Hypothalamus (tissue), 51 donors: ENCODE measurements at places on chromosomes 7 and 10.

- no peak for DNase-seq
These were observed 101.9 kb upstream of the LAMB4 start for GRCh38 chr7:108232076-108232475.

DNA sequence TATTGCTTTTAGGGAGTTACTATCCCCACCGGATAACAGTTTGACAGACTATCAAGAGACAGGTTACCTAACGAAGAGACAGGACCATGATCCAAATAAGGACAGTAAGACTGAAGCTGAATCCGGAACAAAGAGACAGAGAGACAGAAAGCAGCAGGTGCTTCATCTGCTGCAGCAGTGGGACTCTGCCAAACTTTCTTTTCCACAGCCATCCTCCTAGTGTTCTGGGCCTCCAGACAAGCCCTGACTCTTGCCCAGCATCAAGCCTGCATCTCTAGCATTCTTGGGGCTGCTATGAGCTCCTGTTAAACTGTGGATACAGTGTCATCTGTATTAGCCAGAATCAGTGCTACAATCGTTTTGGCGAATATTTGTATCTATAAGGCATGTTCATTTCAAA, 761.7 kb downstream of the GRID1 start:
- no peak for DNase-seq

GRCh38 chr10:110394296-110394695, 89.6 kb upstream of the SMNDC1 start:
- no peak for DNase-seq

GRCh38 chr7:148484486-148484885, 106.1 kb upstream of the C7orf33 start:
- no peak for DNase-seq

DNA sequence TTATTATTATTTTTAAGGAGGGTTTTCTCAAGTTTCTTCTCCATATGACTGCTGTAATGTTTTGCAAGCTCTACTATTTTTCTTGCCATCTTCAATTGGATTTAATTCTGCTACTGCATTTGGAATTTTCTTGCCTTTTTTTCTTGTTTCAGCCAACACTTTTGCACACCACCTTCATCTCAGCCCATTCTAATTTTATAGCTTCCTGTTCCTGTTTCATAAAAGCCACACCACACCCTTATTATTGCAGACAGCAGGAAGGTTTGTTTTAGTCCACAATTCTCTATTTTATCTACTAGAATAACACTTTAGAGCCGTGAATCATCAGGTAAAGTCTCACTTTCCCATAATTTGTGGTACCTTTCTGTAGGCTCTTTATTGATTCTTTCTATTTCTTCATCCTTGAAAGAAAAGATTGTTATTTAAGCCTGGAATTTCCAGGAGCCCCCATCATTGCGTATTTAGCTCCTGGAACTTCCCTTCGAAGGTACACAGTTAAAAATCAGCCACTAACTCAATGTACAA, 209.3 kb upstream of the TBX20 start:
- no peak for DNase-seq

- DNase-seq, result no peak
These were observed 73.1 kb downstream of the BMPR1A start for GRCh38 chr10:86829472-86829871.

DNA sequence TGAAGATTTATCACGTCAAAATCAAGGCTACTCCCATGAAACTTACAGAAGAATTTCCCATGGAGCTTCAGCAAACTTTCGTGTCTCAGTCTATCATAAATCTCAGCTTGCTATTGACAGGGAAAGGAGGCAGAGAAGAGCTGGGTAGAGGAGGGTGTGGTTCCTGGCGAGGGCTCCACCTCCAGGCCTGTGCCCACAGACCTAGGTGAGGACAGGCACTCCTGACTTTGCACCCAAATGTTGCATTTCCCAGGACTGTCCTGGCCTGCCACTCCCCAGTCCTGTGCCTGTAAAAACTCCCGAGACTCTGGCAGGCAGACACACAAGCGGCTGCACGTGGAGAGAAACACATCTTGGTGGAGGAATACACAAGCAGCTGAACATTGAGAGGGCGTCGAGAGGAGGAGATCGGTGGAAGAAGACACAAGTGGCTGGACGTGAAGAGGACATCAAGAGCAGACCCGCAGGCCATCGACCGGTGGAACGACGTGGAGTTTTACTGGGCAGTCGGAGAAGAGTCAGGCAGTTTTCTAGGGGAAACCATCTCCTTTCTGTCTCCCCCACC, 145.1 kb downstream of the CTNNA3 start:
- DNase-seq, result no peak

DNA sequence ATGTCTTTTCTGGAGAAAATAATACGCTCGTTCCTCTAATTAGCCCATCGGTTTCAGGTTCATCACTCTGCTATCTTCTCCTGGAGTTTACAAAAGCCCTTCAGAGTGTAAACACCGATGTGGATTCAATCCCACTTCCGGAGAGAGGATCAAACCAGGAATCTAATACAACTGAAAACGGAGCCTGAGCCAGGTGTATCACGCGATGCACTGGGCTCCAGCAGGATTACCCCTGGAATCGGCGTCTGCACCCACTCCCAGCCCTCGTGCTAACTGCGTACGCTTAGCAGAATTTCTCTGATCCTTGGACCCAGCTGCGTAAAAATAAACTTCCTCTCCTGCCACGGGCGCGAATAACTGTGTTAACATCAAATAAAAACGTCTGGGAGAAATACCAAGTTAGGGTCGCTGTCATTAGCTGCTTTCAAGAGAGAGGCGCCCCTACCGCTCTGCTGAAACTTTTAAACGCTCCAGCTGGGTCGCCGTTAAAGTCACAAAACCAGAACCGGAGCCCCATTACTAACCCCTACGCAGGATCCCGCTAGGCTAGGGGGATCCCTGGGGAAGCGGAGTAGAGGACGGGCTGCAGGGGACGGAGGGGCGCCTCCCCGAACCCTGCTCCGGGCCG, 502 bp downstream of the ZNF3 start:
- no peak for DNase-seq

DNA sequence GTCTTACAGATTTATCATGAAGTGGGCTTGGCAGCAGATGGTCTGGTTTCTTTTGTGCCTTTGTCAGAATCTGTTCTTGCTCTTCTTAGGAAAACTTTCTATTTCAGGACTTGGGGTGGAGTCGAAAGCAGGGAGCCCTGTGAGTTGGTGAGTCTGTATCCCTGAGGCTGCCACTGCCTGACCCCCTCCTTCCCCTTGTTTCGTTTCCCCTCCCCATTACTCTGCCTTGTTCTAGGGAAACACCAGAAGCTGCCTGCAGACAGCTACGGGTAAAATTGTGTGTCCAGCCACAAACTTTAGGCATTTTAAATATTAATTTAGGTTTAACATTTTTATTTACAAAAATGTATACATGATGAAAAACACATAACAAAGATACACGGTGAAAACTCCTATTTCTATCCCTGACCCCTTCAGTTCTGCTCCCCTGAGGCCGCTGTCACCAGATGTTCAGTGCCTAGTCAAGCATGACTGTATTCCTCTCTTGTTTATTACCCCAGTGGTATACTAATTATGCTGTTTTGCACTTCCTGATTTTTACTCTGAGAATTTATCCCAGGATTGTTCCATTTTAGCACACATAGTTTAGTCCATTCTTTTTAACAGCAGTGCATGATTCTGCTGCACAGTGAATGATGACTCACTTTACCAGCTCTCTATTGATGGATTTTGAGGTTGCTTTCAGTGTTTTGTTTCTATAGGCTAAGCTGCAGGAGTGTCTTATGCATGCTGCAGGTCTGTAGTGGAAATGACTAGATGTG, 9.1 kb downstream of the TSPAN14 start:
- no peak for DNase-seq

GRCh38 chr7:15446280-15446679, 115.5 kb downstream of the AGMO start:
- DNase-seq, result no peak

GRCh38 chr10:102629661-102630614, 14.3 kb upstream of the TRIM8 start:
- DNase-seq, result no peak

DNA sequence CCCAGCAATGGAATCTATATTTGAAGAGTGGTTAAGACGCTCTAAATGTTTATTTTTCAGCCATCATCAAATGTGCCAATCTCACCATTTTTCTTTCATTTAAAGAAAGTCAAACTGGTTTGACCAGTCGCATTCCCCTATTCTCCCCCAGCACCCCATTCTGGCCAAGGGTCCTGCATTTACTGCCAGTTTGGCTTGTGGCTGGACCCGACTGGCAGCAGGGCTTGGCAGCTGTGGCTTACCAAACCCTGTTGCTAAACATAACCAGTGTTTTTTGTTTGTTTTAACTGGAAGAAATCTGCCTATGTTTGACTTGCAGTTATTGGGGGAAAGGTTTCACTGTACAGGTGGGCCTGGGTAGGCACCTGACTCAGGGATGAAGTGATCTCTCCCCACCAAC, 116.3 kb downstream of the CYP26A1 start:
- DNase-seq, result no peak

DNA sequence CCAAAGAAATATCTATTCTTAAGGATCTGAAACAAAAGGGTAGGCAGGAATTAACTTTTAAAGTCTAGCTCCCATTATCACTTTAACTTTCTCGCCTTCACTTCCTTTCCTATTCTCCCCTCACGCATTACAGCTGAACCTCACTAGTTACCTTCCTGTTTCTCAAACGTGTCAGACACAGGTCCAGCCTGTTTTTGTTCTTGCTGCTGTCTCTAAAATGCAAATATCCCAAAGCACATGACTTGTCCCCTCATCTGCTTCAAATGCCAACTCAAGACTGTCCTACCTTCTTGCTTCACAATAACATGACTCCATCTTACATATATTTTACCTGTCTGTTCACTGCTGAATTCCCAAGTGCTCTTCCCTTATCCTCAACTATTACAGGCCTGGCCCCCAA, 17.6 kb downstream of the ZDHHC6 start:
- no peak for DNase-seq

DNA sequence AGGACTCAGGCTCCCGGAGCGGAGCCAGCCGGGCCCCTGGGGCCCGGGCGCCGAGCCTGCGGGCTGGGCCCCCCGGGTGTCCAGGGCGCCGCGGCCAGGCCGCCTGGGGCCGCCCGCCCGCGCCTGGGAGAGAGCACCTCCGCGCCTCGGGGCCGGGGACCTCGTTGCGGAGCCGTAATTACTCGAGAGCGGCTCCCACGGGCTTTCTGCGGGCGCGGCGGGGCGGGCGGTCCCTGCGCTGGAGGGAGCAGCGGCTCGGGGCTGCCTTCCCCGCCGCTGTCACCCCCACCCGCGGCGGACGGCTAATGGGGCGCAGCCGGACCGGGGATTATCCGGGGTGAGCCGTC, 1.5 kb downstream of the GNB2 start:
- no peak for DNase-seq

GRCh38 chr7:19491371-19491770, 217.5 kb downstream of the POLR1F start:
- no peak for DNase-seq

- DNase-seq, result no peak
These were observed 14.5 kb downstream of the NUDT5 start for GRCh38 chr10:12181065-12181775.

DNA sequence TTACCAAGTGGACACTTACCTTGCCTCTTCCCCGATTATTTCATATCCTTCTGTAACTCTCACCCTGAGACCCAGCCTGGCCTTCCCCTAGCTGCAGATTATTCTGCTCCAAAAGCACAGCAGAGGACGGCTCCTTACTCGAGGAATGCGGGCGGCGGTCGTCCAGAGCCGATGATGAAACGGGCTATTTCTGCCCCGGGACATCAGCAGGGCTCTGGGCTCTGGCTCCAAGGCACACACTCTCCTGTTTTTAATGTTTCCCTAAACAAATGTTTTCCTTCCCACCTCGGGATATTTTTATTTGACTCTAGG, 343 bp upstream of the C10orf71 start:
- no peak for DNase-seq

- no peak for DNase-seq
These were observed 11.1 kb upstream of the SDK1 start for GRCh38 chr7:3289996-3290395.

DNA sequence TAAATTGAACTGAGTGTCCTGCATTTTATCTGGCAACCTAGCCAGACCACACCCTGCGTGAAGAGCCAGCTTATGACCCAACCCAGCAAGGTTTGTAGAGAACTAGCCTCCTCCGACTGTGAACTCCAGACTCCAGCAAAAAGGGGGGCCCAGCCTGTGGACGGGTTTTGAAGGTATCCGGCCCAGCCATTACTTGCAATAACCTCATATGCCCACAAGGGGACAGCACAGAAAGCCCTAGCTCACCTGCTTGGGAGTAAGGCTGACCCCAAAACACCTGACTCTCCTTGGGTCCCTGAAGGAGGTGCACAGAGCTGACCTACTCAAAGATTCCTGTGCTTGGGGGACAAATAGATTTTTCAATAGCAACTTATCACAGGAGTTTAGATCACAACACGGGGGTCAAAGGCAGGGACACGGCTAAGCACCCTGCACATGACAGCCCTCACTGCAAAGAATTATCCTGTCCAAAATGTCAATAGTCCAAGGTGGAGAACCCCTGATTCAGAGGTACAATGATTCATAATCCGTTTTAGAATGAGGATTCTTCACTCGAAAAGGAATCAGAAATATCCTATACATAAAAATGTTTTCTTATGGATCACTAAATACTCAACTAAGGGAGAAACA, 4.6 kb downstream of the TRPV6 start:
- no peak for DNase-seq
